ENCODE measurements at places on chromosomes 6 and 20. TPM values are rescaled to one million over a fixed set of nuclear protein-coding genes. Genes with fewer than 3 reads are reported as not detected.
A peak's percentile ranks its signal among the peaks of the same experiment; 100 is the strongest.

FIG4 gene
- 12.0 TPM for total RNA-seq

FOXC1 gene
- total RNA-seq: 7.0 TPM

DSP gene
- 67.4 TPM for total RNA-seq

CDH4 gene
- 2.1 TPM for total RNA-seq

DNA sequence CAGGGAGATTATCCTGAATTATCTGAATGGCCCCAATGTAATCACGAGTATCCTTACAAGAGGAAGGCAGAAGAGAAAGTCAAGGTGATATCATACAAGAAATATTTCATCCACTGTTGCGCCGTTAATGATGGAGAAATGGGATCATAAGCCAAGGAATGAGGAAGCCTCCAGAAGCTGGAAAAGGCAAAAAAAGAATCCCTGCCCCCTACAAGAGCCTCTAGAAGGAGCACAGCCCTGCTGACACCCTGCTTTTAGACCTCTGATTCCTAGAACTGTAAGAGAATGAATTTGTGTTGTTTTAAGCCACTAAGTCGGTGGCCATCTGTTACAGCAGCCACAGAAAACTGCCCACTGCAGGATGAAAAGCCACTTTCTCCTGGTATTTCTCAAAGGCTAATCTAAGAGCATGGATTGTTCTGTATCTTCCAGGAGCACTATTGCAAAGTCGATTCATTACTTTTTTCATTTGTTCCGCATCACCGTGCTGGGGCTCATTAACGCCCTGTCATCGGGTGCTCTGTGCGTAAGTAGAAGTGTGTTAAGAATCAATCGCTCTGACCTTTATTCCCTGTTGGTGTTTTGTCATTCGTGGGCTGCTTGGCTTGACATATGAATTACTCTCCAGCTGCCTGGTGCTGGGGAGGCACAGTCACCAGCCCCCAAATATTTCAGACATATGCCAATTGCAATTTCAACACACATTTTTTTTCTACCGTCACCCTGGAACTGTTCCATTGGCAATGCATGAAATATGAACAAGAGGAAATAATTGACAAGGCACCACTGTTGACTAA, 117.0 kb downstream of the PCSK2 start:
- DNase-seq: no peak

GRCh38 chr6:28603891-28604290, 78.2 kb downstream of the GPX5 start:
- DNase-seq: no peak

DNA sequence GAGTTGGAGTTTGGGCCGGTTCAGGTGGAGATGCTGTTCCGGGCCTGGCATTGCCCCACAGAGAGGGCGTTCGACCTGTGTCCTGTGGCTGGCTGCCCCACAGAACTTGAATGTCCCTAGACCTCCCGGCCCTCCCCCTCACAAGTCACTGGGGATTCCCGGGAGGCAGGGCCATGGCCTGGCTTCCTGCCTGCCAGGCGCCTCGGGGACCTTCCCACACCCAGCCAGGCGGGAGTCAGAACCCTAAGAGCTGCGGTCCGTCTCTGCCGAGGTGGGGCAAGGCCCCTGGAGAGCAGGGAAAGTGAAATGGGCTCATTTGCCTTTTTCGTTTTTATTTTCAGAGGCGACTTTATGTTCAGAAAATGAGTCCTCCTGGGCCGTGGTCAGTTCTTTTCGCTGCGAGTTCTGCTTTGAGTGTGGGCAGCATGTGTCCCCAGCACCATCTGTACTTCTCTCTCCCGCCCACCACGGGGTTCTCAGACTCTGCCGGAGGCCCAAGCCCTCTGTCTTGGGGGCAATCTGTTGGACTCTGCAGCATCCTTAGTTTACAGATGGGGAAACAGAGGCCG, 8.5 kb downstream of the RBM38 start:
- peak; percentile 69 for DNase-seq

DNA sequence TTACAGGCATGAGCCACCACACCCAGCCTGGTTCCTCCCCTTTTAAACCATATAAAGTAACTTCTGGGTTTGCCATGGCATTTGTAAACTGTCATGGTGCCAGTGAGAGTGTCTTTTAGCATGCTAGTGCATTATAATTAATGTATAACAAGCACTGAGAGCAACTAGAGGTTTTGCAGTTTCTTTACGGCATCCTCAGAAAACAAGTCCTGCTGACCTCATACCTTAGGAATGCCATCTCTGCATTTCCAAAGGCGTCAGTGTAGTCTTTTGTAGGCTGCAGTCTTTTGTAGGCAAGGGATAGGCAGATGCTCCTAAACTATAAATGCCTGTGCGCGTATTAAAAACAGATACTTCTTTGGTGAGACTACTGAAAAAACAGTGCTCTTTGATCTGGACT, 75.0 kb upstream of the EZR start:
- peak; percentile 62 for DNase-seq

DNA sequence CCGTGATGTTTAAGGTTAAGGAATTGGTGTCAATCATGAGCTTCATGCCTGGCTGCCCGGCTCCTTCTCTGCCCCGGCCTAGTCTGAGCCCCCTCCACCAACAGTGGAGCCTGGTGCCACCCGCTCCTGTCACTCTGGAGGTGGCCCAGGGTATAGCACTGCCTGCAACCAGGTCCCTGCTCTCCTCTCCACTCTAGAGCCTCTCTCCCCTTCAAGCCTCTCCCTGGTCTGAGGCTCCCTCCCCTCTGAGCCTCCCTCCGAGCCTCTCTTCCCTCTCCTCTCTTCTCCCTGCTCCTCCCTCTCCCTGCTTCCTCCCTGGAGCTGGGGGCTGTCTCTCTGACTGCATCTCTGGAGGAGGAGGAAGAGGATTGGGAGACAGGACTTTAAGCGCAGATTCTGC, 31.3 kb upstream of the MRGBP start:
- DNase-seq: no peak

GRCh38 chr6:159691133-159691962, 1.7 kb downstream of the SOD2 start:
- peak; percentile 65 for DNase-seq

DNA sequence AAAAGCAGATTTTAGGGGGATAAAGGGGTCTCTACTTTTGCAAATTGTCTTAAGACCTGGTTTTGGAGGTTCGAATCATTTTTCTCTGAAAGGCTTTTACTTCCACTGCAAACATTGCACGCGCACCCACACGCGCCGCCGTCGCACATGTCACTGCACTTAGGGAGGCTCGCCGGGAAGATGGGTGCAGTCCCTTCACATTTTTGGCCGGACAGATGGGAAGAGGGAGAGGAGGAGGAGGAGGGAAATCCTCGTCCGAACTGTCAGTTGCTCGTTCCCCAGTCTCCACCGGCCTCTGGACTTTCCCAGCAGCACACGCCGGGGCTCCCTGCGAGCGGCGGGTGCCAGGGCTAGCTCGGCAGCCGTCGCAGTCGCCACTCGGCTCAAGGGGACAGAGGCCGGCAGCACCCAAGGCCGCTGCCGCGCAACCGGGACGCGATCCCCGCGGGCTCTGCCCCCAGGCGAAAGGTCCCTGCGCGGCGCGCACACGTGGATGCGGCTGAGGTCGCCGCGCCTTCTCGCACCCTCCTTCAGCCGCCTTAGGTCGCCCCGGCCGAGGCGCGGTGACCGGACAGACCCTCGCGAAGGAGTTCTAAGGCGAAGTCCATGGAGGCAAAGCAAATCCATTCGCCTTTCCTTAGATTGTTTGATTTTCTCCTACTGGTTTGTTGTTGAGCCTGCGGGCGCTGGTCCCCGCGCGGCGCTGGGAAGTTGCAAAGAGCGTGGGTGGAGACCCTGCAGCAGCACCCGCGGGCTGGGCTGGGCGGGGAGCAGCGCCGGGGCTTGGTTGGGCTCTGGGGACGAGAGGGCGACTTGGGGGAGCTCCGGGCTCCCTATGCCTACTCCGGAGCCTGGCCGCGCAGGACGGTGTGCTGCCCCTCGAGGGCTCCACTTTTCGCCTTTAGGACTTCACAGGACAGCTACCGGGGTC, 1.2 kb downstream of the MYB start:
- peak; percentile 29 for DNase-seq

DNA sequence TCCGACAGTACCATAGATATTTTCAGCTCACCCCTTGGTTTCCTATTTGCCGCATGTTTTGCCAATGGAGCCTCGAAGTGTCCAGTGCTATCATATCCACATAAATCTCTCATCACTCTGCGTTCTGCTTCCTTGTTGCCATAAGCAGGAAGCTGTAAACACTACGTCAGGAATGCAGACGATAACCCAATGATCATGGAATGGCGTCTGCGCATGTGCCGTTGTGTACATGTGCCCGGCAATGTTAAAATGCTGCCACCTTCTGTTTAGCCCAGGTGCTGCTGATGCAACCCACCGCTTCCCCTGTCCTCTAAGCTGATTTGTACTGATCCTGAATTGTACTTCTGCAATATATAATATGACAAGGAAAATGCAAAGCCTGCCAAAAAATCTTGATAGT, 607.5 kb downstream of the HDGFL1 start:
- DNase-seq: peak; percentile 11

DNA sequence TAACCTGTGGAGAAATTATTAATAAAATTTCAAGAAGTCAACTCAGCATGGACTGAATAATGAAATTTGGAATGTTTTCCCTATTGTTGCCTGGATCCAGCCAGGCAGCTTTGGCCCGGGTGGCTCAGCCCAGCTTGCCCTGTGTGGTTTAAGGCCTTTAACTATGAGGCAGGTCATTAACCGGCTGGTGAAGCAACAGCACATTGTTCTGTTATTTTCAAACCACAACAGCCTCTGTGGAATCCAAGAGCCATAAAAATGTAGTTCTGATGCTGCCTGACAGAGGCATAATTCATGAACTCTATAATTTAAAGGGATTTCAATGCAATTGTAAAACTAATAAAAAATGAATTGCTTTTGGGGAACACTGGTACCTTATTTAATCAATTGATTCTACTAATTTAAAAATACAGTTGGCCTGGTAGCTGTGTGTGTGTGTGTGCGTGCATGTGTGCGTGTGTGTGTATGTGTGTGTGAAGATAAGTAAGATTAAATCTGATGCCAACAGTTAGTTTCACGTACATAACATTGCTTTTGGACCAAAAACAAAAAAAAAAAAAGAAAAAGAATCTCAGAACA, 117.7 kb downstream of the RPS12 start:
- DNase-seq: peak; percentile 77

- no peak for DNase-seq
These were observed 88.4 kb upstream of the JARID2 start for GRCh38 chr6:15157479-15157878.

DNA sequence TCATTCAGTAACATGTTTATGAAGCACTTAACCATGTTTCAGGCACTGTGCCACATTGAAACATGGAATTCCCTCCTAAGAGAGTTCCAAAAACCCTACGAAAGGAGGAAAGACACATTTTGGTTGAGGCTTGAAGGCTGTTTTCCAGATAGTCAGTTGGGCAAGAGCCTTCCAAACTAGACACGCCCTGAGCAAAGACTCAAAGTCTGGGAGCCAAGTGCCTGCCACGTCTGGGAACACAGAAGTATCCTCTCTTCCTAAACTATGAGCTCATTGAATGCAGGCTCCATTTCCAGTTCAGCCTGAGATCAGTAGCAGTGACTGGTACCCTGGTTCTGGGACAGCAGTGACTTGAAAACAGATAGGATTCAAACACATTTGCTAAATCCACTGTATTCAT, 74.5 kb upstream of the FAM8A1 start:
- no peak for DNase-seq

DNA sequence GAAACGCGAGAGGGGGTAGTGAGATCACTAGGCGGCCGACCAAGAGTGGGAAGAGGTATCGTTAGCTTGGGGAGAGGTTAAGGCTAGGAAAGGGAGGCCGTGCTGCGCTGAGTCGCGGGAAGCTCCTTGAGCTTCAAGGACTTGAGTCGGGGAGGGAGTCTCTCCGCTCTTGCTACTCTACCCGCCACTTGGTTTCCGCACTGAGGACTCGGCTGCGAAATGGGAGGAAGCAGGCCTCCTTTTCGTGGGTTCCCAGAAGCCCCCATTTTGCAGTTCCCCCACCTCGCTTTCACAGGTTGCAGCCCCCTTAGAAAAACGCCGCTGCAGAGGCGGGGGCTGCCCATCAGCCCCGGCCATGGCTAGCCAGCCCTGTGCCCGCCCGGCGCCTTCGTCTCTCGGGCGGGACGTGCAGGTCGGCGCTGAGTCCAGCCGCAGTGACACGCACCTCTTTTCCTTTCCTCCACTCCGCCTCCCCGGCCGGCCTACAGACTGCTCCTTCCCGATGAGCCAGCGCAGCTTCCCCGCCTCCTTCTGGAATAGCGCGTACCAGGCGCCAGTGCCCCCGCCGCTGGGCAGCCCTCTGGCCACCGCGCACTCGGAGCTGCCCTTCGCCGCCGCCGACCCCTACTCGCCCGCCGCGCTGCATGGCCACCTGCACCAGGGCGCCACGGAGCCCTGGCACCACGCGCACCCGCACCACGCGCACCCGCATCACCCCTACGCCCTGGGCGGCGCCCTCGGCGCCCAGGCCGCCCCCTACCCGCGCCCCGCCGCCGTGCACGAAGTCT, 4.9 kb downstream of the VGLL2 start:
- DNase-seq: peak; percentile 56

DNA sequence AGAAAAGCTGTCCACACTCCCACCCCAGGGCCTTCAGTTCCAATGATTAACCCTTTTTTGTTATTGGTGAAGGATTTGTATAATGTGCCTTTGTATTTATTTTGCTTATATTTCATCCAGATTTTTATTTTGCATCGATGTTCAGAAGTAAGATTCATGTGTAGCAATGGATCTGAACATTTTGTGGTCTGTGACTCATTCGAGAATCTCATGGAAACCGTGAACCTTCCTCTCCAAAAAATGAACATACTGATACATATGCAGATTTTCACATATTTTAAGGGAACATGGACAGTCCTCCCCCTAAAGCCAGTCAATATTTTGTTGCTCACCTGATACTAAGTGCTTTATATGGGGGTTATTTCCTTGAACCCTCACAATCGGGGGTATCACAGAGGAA, 421.8 kb upstream of the SOX4 start:
- no peak for DNase-seq

DNA sequence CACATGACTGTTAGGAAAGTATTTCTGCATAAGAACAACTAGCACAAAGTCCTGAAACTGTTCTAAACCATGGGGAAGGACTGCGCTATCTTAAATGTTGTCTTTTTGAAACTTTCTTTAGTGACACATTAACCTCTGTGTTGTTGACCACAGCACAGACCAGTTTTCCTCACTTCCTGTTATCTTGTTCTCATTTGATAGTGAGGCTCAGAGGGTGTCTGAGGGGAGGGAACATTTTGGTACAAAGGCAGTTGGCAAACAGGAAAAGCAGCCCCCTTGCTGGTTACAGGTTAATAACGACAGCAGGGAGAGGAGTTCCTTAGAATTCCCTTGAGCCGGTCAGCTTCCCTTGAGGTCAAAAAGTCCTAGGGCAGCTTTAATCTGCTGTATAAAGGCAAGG, 143.5 kb upstream of the BMP2 start:
- DNase-seq: no peak

DNA sequence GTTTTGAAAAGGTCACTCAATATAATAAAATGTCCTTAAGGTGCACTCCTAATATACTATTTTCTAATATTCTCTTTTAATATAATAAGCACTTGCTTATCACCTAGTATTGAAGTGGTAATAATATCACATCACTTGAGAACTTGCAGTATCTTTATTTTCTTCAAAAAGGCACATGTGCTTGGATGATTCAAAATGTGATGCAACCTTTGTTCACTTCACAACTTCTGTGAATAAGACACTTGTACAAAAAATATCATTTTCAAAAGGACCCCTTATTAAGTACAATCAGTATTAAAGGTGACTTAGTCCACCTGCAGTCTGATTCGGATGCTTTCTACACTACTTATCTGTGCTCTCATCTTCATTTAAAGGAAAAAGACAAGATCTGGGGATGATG, 3.4 kb downstream of the PRELID3B start:
- DNase-seq: no peak

GRCh38 chr6:142820338-142821051, 124.5 kb downstream of the HIVEP2 start:
- no peak for DNase-seq

GRCh38 chr20:4252005-4252404, 236.6 kb upstream of the RNF24 start:
- no peak for DNase-seq

Measured in Daoy (cell line).